ENCODE measurements at places on chromosomes 5 and 9. TPM values are rescaled to one million over a fixed set of nuclear protein-coding genes. Genes with fewer than 3 reads are reported as not detected.

- no peaks in the 10 kb centered on the region for H3K4me1 ChIP-seq
- no peaks in the 10 kb centered on the region for H3K36me3 ChIP-seq
- no peak overlapping the region for H3K4me3 ChIP-seq
- H3K27me3 ChIP-seq, result no peaks in the 10 kb centered on the region
- no peak for DNase-seq
- H3K27ac ChIP-seq, result no peak overlapping the region
Observed at GRCh38 chr5:26498972-26499371, 539.4 kb downstream of the CDH9 start.

The WNT8A gene
- not detected for total RNA-seq

DNA sequence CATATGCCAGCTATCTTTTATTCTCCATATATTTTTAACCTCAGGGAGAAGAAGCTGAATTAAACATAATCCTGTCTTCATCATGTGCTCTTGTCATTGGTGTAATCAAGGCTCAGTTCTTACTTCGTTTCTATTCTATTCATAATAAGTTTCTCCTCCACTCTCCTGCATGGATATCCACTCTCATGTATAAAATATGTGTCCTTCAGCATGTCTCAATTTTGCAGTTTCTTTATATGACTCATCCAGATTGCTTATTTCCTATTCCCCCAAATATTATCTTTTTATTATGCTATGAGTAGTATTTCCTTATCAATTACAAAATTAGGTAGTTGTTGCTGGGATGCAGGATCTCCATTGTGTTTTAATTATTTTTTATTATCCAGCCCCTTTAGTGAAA is 643.7 kb upstream of the ACO1 start:
- H3K36me3 ChIP-seq, result no peaks in the 10 kb centered on the region
- H3K4me3 ChIP-seq, result no peak overlapping the region
- no peaks in the 10 kb centered on the region for H3K27me3 ChIP-seq

DNA sequence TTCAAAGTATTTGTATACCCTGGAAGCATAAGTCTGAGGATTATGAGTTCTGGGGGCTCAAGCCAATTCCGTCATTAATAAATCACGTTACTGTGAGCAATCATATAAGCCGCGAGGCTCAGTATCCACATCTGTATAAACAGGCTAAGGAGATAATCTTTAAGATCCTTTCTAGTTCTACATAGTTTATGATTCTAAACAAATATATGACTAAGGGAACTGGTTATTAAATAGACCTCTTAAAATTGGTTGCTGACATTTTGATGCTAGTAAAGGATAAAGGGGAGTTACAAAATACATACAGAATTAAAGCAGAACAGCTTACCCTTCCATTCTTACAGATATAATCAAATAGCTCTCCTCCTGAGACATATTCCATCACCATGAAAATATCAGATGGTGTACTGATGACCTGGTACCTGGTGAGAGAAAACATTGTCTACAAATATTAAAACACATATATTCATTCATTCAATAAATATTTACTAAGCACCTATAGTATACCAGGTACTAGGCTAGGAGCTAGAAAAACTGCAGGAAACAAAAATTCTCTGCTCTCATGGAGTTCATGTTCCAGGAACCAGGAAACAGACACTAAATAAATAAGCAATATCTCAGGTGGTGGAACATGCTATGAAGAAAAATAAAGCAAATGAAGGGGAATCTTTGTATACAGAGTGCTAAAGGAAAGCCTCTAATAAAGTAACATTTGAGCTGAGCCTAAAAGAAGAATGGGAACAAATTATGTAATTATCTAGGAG is 19.5 kb upstream of the TTC33 start:
- H3K36me3 ChIP-seq, result peaks cover 24% of the 10 kb centered on the region
- H3K27me3 ChIP-seq, result no peaks in the 10 kb centered on the region
- H3K4me3 ChIP-seq, result no peak overlapping the region
- H3K27ac ChIP-seq, result no peak overlapping the region

- no peaks in the 10 kb centered on the region for H3K4me1 ChIP-seq
- no peaks in the 10 kb centered on the region for H3K36me3 ChIP-seq
- H3K27me3 ChIP-seq, result no peaks in the 10 kb centered on the region
- no peak overlapping the region for H3K27ac ChIP-seq
Observed at GRCh38 chr5:181198106-181198685, 6.8 kb downstream of the TRIM7 start.

DNA sequence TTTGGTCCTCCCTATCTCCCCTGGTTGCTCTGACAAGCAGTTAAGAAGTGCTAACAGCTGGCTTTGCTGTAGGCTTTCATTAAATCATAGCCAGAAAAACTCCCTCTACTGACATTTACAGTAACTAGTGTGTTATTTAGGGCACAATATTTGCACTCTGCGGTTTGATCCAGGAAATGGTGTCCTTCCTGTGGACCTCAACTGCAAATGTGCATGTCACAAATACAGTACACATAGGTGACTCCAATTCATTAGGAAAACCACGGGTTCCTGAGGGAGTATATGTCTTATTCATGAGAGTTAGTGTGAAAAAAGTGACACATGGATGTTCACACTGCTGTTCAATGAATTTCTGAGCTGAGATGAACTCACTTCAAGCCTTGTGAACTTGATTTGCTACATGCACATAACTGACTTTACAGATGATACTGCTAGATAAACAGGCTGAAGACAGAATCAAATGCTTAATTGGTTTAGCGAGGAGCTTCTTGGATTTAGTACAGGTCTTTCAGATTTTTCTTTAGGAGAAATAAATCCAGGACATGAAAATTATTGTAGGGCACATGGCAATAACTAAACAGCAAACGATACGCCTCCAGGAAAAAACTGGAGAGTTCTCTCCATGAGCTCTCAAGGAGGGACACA is 281.5 kb downstream of the EFNA5 start:
- H3K4me3 ChIP-seq, result no peak overlapping the region
- no peaks in the 10 kb centered on the region for H3K27me3 ChIP-seq
- peaks cover 9% of the 10 kb centered on the region for H3K4me1 ChIP-seq
- no peaks in the 10 kb centered on the region for H3K36me3 ChIP-seq

The IL12B gene
- total RNA-seq, result not detected

- no peak overlapping the region for H3K27ac ChIP-seq
- H3K36me3 ChIP-seq, result no peaks in the 10 kb centered on the region
- no peak for DNase-seq
- no peaks in the 10 kb centered on the region for H3K4me1 ChIP-seq
- no peaks in the 10 kb centered on the region for H3K27me3 ChIP-seq
Observed at GRCh38 chr5:137665678-137666460, 70.0 kb downstream of the KLHL3 start.

The CTXN3 gene
- total RNA-seq, result not detected

The RNF20 gene
- 30.8 TPM for total RNA-seq

- H3K4me3 ChIP-seq, result no peak overlapping the region
- no peak overlapping the region for H3K27ac ChIP-seq
- H3K4me1 ChIP-seq, result peaks cover 7% of the 10 kb centered on the region
- peak; percentile 86 for DNase-seq
- H3K36me3 ChIP-seq, result no peaks in the 10 kb centered on the region
Observed at GRCh38 chr9:110179734-110180133, 28.2 kb downstream of the C9orf152 start.

DNA sequence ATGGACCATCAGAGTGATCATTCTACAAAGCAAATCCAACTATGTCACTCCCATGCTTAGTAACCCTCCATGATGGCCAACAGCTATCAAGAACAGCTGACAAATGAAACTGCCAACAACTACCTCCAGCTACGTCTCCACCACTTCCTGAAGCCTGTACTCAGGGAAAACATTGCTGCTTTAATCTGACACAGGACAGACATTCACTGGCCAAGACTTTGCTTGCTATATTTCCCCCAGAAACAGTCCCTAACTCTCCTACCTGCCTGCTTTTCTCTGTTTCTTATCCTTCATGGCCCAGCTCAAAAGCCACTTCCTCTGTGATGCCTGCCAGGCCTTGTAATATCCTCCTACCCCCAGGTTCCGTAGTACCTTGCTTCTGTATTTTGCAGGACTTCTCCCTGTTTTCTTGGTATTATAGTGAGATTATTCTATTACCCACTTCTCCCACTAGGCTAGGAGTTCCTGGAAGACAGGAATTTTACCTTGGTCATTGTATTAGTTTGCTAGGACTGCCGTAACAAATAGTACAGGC is 14.7 kb upstream of the RAB14 start:
- no peak for DNase-seq
- no peaks in the 10 kb centered on the region for H3K36me3 ChIP-seq
- H3K4me1 ChIP-seq, result no peaks in the 10 kb centered on the region
- no peak overlapping the region for H3K27ac ChIP-seq
- no peak overlapping the region for H3K4me3 ChIP-seq

GRCh38 chr5:172005708-172006320 is 624 bp downstream of the FBXW11 start:
- no peaks in the 10 kb centered on the region for H3K27me3 ChIP-seq
- no peak for DNase-seq
- H3K4me1 ChIP-seq, result 0 out of 2 replicates have a peak, but pooled peaks cover 4% of the 10 kb centered on the region
- no peaks in the 10 kb centered on the region for H3K36me3 ChIP-seq

The INSL6 gene
- total RNA-seq, result not detected

DNA sequence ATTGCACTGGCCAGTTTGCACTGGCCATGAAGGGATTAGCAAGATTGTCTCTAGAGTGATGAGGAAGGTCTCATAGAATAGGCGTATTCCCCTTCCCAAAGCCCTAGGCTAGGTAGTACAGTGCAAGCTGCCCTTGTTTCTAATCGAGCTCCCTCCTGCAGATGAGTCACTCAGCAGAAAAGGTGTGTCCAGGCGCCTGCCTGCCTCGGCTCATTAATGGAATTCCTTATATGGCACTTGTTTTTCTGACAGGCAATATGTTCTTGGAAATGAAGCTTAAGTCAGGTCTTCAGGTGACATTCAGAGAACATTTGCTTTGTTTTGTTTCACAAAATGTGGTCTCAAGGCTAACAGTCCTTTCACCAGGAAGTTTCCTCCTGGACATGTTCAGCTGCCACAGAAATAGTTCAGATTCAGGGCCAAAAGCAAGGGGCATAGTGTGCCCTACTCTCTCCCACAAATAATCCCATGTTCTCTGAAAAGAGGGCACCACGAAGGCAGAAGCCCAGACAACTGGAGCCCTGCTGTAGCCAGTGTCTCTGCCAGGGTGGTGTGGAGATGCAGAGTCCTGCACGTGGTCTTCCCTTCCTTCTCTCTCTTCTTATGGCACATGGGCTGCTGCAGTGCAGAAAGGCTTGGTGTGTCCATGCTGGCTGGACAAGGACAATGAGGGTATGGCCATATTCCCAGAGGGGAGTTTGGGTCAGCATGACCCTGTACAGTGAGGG is 281.1 kb upstream of the MAP3K1 start:
- no peaks in the 10 kb centered on the region for H3K36me3 ChIP-seq
- DNase-seq, result no peak
- no peak overlapping the region for H3K27ac ChIP-seq
- no peak overlapping the region for H3K4me3 ChIP-seq

The INSYN2B gene
- 33.5 TPM for total RNA-seq
